ENCODE measurements at places on chromosomes 6 and 20.
A peak's percentile ranks its signal among the peaks of the same experiment; 100 is the strongest.

DNA sequence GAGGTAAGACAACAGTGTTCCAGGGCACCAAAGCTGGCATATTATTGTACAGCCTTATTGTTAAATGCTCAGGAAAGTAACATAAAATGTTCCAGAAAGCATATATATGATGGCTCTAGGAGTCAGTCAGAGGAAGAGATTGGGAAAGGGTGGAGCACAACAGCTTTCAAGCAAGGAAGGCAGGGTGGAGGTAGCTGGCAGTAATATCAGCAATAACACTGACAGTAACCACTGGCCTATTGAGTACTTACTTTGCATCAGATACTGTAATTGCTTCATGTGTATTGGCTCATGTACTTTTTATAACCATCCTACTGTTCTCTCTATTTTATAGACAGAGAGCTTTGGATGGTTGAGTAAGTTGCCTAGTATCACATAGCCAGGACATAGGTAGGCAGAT, 830.2 kb downstream of the DHX35 start:
- no peak for DNase-seq

DNA sequence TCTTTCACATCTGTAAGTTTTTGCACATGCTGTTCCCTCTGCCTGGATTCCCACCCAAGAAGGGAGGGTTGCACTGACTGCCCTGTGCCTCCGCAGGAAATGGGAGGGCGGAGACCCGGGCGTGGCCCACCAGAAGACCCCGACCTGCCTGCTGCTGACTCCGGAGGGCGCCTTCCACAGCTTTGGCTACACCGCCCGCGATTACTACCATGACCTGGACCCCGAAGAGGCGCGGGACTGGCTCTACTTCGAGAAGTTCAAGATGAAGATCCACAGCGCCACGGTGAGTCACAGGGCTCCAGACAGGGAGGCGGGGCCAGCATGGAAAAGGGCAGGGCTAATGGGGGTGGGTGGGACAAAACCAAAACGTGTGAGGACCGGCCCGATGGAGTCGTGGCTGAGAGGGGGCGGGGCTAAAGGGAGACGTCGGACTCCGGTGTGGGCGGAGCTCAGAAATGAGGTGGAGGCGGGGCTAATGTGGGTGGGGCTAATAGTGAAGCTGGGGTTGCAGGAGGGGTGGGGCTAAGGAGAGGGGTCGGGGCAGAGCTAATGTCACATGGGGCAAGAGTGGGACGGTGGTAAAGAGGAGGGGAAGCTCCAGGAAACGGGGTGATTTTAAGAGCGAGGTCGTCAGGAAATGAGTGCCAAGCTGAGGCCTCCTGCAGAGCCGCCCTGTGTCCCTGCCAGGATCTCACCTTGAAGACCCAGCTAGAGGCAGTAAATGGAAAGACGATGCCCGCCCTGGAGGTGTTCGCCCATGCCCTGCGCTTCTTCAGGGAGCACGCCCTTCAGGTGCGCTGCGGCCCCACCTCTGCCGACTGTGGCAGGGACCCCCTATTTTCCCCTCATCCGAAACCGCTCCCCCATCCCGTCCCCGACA, 12.6 kb downstream of the HSPA12B start:
- peak; percentile 83 for DNase-seq

DNA sequence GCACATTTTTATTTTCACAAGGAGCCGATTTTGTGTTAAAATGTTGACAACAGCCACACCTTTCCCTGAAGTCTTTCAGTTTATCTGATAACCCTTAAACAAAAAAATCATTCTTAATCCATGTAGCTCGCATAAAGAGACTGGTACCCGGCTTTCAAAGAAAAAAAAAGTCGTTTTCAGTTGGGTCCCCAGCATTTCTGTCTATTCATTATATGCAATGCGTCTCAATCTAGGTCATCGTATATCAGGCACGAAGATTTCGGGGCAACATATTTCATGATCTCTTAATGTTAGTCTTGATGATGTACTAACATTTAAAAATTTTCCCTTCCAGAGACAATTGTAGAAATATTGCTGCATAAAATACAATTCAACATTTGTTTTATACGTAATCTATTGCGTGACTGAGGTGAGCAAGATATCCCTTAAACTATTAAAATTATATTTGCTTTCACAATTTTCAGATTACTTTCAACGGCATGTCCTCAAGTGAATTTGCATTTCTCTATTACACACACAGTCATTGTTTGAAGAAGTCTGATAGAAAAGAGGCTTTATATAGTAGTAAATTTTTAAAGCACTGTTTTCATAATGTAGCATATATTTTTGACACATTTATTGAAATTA, 2.9 kb upstream of the TUBB2B start:
- no peak for DNase-seq

DNA sequence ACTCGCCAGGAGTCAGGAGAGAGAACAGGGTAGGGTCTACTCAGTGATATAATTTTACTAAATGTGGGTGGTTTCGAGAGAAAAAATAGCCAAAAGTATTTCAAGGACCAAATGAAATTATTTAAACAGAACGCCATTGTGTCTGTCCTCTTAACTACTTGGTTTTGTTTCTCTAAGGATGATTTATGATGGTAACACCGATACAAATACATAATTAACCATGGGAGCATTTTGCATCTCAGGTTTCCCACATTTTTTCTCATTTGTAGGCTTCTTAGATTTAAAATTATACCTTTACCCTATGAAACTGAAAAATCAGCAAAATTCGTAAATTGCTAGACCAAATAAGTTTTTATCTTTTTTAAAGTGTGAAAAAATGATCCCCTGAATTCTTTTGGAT, 188.2 kb downstream of the ZFP64 start:
- no peak for DNase-seq

GRCh38 chr6:166627875-166628801, 1.1 kb upstream of the RPS6KA2 start:
- peak; percentile 45 for DNase-seq

- DNase-seq, result no peak
Measured at GRCh38 chr6:160742090-160742489, 40.0 kb downstream of the PLG start.

- no peak for DNase-seq
Measured at GRCh38 chr20:48786951-48787705, 40.7 kb downstream of the PREX1 start.

DNA sequence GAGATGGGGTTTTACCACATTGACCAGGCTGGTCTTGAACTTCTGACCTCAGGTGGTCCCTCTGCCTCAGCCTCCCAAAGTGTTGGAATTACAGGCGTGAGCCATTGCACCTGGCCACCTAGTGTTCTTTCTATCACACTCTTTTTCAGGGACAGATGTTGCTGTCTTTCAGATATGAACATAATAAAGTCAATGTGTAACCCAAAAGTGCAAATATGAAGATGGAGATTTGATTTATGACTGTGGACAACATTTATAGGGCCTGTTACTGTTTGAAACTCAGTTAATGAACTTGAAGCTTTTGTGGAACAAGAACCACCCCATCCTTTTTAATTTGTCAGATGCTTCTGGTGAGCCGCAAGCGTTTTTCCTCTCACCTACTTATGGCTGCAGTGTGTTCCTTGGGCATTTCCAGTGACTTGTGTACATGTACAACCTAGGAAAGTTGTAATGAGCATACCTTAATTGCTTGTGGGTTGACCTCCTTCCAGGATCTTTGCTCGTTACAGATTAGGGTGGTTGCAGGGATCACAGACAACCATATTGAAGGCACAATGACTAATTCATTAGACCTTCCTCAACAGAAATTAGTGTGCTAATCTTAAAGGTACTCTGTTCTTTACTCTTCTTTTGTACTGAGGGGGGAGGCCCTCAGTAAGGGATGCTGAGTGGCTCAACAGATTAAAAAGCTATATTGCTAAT, 6.8 kb downstream of the TBPL1 start:
- DNase-seq, result no peak

DNA sequence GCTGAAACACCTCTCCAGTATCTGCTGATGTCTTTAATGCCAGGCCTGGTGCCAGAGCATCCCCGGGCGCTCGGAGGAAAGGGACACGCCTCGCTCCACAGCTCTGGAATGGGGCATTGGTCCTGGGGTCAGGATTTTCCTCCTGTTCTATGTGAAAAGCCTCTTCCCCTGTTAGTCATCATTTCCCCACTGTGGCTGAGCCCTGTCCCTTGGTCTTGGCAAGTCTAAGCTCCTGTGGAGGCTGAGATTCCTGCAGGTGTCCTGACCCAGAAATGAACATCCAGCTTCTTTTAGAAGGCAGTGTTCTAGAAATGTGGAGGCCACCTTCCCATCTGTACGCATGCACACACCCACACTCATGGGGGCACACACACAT, 19.4 kb downstream of the SYNDIG1 start:
- no peak for DNase-seq

DNA sequence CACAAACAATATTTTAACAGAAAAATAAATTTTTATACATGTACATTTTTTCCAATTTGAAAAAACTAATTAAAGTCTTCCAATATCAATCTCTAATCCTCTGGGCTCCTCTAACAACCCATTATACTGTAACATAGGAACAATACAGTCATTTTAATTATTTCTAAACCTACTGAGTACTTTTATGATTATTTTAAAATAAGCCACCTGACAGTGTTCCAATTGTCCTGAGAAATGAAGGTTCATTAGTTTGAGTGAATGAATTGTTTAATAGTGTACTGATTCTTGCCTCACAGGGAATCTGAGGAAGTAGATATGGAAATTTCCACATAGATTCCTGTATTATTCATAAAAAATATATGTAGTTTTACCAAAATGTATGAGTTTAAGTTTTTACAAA, 123.1 kb upstream of the EYS start:
- no peak for DNase-seq

DNA sequence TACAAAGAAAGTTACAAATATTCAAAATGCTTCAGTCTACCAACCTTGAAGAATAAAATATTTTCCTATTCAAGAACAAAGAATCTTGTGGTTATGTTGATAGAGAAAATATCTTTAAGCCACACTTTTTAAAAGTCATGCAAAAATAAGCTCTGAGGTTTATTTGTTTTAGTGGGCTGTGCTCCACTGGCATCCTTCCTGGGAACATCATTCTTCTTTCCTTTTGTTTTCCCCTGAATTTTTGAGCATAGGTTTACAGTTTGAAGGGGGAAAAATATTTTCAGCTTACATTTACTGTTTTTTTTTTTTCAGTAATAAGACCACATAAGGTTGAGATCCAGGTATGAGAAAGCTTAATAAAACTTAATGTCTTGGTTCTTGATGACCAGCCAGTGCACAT, 72.0 kb upstream of the BACH2 start:
- DNase-seq, result no peak

- DNase-seq, result no peak
Measured at GRCh38 chr6:91181416-91181815, 594.5 kb upstream of the MAP3K7 start.

GRCh38 chr20:48812600-48813445, 15.0 kb downstream of the PREX1 start:
- no peak for DNase-seq

GRCh38 chr6:104684911-104685415, 174.8 kb downstream of the HACE1 start:
- DNase-seq, result no peak

- DNase-seq, result no peak
Measured at GRCh38 chr6:33896391-33897188, 92.8 kb upstream of the MLN start.

GRCh38 chr6:166572370-166573261, 13.9 kb downstream of the RAMACL start:
- no peak for DNase-seq

GRCh38 chr6:30075790-30076732, 492 bp upstream of the RNF39 start:
- no peak for DNase-seq

DNA sequence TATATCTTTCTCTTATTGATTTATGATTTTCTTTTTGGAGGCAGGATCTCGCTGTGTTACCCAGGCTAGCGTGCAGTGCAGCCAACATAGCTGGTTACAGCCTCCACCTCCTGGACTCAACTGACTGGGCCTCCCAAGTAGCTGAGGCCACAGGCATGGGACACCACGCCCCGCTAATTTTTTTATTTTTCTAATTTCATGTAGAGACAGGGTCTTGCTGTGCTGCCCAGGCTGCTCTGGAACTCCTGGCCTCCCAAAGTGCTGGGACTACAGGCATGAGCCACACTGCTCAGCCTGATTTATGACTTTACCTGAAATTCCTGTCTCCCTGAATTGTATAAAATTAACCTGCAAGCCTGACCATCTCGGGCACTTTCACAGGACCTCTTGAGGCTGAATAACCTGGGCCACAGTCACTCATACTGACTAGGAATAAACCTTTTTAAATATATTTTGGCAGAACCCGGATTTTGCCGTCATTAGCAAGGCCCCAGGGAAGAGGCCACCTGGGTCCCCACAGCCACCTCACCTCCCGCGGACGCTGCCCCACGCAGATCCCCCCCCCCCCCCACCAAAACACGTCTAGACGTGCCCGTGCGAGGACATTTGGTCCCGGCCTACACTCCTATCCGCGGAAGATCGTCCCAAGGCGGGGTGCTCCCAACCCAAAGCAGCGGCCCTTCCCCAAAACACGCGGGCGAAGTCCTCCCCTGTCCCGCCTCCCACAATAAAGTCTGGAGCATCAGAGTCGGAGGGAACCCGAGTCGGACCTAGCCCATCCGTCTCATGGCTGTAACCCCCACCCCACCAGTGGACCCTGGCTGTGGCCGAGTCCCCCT, 902 bp downstream of the ZNF337 start:
- DNase-seq, result no peak

DNA sequence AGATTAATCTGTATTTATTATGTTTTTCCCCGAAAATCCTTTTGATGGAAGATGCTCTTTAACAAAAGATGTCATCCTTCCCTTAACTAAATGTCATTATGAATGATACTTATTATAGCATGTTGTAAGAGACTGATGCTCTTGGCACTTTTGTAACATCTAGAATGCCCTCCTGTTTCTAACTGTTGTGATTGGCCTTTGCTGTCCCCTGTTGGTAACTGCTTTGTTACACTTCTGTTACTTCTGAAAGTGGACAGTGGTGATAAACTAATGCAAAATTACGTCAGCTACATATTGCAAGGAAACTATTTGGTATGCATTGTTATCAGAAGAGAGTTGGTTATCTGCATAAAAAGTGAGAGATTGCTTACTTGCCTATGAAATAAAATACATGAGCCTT, 5.8 kb downstream of the TTK start:
- DNase-seq, result peak; percentile 11

DNA sequence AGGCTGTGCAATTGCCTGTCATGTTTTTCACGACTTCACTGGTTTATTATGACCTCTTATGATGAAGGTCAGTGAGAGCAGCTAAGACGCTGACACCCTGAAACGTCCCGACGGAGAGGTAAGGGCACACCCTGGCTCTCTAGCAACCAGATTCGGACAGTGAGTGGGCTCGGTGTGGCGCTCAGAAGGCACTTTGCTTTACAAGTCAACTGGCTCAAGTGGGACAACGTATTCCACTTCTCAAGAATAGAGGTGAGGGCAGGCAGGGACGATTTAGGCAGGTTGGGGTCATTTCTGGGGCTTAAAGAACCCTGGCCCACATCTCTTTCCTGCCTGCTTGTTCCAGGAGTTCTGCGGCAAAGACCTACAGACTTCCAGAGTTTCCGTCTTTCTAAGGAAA, 18.2 kb downstream of the RNASET2 start:
- no peak for DNase-seq

GRCh38 chr6:74967821-74968220, 238.0 kb downstream of the COL12A1 start:
- no peak for DNase-seq
